ENCODE measurements at places on chromosomes 6 and 20.

DNA sequence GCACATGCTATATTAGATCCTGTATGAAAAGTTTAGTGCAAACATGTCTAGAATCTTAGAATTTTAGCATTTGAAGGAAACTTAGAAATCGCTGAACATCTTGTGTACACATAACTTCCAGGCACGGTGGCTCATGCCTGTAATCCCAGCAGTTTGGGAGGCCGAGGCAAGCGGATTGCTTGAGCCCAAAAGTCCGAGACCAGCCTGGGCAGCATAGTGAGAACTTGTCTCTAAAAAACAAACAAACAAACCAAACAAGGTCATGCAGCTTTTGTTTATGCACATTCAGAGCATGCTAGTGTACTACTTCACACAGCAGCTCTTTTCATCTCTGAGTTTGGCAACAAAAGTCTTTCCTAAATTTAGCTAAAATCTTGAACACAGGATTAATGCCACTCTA is 32.2 kb downstream of the CLVS2 start:
- no peak for DNase-seq

DNA sequence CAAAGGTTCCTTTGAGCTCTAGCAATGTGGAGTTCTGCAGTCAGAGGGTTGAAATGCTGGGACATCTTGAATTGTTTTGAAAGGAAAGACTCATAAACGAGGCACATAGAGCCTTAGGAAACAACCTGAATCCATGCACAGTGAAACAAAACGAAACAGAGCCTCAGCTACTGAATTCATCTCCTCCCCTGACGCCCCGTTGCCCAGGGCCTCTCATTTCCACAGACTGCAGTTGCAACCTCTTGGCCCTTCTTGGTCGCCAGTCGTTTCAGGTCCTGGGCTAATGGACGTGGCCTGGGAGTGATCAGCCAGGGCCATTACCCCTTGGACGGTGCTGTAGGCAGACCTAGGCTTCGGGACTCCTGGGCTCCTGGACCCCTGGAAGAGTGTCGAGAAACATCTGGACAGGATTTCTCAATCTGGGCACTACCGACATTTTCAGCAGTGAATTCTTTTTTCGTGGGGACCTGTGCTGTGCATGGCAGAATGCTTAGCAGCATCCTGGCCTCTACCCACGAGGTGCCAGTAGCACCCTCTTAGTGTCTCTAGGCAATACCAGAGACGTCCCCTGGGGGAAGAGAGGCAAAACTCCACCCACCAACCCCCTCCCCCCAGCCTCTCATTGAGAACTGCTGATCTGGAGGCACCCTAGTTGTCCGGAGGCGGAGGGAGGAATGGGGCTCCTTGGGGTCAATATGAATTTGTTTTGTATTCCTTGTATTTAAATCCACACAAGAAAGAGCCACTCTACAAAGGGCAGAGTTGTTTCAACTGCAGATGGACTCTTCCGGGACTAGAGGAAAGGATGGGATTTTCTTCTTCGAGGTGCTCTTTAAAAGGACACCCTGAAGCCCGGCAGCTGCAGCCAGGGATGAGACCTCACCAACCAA is 50.2 kb downstream of the TMEM242 start:
- no peak for DNase-seq

DNA sequence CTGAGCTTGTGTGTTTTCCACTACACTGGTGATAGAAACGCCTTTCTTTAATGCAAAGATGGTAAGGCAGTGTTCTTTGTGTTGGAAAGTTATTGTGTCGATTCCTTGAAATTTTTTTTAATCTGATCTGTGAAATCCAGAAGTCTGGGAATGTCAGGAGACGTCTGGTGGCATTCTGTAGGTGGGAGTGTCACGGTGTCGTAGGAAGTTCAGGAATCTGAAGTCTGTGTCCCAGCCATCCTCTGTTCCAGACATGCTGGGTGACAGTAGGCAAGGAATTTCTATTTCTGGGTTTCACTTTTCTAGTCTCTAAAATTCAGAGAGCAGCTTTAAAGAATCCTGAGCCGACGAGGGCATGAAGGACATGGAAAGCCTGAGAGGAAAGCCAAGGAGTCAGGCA is 223.8 kb downstream of the ZNF217 start:
- no peak for DNase-seq

GRCh38 chr6:30463651-30464618 is 25.4 kb upstream of the HLA-E start:
- peak; percentile 76 for DNase-seq
